ENCODE measurements at places on chromosomes 7 and 10.

DNA sequence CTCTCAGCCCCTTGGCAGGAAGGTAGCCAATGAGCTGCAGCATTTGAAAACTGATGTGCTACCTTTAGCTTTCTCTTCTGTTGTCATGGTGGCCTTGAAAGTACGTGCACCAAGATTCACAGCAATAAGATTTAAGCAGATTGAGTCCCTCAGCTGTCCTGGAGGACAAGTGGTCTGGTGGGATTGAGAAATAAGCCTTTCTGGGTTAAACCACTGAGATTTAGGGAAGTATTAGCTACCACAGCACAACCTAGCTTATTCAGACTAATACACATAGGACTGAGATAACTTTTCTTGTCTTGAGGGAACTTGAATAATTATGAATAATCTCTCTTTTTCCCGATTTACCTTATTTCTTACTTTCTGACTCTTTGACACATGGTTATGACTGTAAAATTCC lies 324.0 kb downstream of the PTEN start:
- DNase-seq: no peak

GRCh38 chr7:153859239-153859638 lies 193.0 kb upstream of the DPP6 start:
- no peak for DNase-seq

- DNase-seq: no peak
Measured at GRCh38 chr7:24703296-24703695, 54.0 kb downstream of the GSDME start.

- no peak for DNase-seq
Measured at GRCh38 chr7:50317697-50318669, 13.5 kb downstream of the IKZF1 start.

GRCh38 chr7:46705386-46706255 lies 784.5 kb upstream of the IGFBP3 start:
- DNase-seq: no peak

- DNase-seq: no peak
Measured at GRCh38 chr10:23557777-23558176, 118.9 kb downstream of the OTUD1 start.

DNA sequence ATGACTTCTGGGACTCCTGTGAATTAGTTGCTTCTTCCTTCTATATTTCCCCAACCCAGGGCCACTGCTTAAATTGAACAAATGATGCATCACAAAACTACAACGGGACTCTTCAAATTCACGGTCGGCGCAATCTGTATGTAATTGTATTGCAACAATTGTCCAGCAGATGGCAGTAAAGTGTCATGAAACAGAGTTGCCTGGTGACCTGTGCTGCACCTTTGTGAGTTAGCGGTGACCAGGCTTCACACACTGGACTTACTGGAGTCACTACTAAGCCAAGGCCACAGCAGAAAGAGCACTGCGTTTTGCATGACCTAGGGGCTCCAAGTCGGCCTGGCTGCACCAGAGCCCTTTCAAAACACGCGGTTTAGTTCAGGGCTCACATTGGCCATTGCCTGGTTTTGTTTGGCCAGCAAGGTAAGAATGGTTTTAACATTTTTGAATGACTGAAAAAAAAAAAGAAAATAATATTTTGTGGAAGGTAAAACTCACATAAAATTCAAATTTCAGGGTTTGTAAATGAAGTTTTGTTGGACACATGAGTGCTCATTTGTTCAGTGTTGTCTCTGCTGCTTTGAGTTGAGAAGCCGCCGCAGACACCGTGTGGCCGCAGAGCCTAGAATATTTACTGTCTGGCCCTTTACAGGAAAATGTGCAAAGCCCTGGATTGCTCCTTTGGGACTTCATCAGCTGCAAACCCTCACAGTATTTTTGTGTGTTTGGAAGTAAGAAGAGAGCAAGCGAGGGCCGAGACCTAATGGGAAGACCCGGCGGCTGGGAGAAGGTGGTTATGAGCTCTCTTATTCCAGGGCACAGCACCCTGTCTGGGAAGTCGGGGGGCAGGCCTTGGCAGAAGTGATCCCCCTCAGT lies 23.2 kb upstream of the ZNF32 start:
- DNase-seq: peak; percentile 74

GRCh38 chr7:99997545-99998137 lies 17.8 kb upstream of the ZKSCAN1 start:
- no peak for DNase-seq

DNA sequence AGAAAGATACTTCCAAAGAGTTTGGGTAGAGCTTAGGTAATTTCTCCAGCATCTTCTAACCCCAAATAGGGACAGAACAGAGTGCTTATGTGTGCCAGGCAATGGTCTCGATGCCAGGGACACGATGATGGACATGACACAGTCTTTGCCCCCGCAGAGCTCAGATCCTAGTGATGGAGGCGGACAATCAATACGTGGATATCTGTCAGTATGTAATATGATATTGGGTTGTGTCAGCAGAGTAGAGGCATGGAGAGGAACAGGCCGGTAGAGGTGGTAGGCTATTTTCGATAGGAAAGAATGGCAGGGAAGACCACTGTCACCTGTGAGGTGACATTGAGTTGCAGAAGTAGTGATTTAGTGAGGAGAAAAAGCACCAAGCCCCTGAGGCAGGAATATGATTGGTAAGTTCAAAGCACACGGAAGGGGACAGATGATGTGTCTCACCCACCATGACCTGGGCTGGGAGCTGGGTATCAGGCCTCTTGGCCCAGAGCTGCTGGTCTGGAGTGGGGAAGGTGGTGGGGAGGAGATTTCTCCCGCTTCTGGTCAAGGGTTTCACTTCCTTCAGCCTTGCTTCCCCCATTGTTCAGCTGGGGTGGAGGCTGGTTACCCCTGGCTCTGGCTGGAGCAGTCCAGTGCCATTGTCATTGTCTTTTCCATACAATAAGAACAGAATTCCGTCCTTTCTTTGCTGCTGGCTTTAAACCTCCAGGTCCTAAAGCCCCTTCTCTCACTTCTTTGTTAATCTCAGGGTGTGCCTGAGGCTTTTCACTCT lies 36.0 kb upstream of the SRGN start:
- no peak for DNase-seq

GRCh38 chr10:129694691-129695243 lies 227.7 kb downstream of the MGMT start:
- no peak for DNase-seq

Measured in NCI-H460 (cell line).